ENCODE measurements at places on chromosomes 12 and 14. TPM values are rescaled to one million over a fixed set of nuclear protein-coding genes. Genes with fewer than 3 reads are reported as not detected.

DNA sequence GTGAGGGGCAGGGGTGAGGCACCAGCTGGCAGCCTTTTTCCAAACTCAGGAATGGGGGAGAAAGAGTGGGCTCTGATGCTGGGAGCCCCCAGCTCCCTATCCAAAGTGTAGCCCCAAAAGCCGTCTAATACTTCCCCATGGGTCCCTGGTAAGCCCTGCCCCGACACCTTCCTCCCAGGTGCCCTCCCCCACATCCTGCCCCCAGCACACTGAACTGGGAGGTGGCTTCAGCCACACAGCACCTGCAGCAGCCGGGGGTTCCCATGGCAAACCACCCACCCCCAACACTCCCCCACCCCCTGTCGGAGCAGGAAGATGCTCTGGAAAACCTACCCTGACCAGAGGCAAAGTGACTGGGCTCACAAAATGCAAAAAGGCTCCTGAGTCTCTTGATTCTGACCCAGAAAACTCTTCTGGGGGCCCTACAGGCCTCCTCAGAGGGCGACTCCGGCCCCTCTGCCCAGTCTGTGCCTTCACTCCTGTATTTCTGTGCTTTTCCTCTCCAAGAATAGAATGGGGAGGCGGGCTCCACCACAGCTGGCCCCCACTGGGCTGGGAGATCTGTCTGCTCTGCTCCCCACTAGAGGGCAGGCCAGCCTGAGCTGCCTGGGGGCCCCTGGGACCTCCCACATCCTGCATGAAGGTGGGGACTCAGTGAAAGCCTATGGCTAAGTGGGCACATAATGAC, 81.6 kb downstream of the ITPK1 start:
- DNase-seq: peak; percentile 42

DNA sequence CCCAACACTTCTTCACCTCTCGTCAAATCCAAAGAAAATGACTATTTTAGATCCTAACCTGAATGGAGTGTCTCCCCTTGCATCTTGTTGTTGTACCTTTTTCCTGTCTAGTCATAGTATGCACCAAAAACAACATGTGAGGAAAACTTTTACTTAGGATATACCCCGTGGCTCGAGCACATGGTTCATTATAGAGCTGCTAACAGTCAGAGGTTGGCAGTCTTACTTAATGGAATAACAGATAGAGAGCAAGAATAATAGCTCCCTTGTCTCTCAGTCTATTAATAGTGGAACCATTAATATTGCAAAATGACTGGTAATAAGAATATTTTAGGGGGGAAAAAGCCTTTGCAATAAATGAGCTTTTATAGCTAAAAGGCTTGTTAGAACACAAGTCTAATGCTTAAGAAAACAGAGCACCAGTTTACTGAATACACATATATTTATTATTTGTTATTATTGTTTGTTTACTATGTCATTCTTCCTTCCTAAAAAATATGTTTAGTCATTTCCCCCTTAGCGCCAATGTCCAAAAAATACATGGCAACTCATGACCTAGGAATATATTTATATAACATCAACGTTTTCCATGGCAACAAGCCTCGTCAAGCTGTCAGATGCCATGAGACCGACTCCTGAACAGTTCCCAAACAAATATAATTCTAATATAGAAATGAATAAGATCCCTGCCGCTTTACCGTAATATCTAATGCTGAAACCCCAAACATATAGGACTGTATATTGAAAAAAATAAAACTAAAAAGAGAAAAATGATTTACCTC, 592.4 kb downstream of the SOX5 start:
- peak; percentile 24 for DNase-seq

- DNase-seq: no peak
Measured at GRCh38 chr12:49345051-49345824, 1.4 kb upstream of the DNAJC22 start.

DNA sequence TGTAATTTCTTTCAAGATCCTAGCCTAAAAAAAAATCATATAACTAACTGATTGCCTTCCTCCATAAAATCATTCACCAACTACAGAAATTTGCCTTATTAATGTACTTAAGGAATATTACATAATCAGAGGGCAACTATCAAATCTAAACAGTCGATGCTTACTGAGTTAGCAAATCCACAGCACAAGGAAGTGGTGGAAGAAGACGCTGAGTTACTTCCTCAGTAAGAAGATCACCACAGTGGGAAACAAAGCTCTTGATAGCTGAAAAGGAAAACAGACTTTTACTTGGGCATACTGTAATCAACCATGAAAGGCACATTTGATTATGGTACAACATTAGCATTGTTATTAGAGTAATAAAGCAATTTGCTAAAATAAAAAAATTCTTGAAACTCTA, 48.7 kb downstream of the HEATR5A start:
- no peak for DNase-seq

GRCh38 chr12:127678945-127679344, 588.0 kb upstream of the TMEM132C start:
- DNase-seq: no peak

CLEC1B gene
- not detected for total RNA-seq

APOF gene
- not detected for total RNA-seq

TPH2 gene
- not detected for total RNA-seq

Measured in SK-MEL-5 (cell line).